Stimulated activated naive CD8-positive, alpha-beta T cell treated with anti-CD3 and anti-CD28 coated beads, Interleukin-15, Interleukin-2, amounts not matched to agents 100 U/mL and 50 U/mL, for 24 hours (primary cell): ENCODE measurements at places on chromosomes 16 and 17.

DNA sequence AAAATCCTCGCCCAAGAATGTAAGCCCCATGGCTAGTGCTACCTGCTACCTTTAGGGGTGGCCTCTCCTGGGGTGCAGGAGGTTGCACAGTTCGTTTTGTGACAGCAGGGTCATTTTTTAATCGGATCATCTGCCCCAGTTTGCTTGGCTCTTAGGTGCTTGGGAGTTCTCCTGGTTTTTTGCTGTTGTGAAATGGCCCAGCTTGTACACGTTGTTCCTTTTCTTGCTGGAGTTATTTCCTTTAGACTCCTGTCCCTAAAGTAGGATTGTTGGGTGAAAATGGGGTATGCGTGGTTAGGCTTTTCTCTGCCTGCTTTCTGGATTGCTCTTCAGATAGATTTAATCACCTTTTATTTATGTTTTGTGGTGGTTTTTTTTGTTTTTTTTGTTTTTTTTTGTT, 25.8 kb downstream of the ABCC1 start:
- DNase-seq, result no peak

GRCh38 chr17:49891271-49891670, 43.4 kb upstream of the TAC4 start:
- no peak for DNase-seq

DNA sequence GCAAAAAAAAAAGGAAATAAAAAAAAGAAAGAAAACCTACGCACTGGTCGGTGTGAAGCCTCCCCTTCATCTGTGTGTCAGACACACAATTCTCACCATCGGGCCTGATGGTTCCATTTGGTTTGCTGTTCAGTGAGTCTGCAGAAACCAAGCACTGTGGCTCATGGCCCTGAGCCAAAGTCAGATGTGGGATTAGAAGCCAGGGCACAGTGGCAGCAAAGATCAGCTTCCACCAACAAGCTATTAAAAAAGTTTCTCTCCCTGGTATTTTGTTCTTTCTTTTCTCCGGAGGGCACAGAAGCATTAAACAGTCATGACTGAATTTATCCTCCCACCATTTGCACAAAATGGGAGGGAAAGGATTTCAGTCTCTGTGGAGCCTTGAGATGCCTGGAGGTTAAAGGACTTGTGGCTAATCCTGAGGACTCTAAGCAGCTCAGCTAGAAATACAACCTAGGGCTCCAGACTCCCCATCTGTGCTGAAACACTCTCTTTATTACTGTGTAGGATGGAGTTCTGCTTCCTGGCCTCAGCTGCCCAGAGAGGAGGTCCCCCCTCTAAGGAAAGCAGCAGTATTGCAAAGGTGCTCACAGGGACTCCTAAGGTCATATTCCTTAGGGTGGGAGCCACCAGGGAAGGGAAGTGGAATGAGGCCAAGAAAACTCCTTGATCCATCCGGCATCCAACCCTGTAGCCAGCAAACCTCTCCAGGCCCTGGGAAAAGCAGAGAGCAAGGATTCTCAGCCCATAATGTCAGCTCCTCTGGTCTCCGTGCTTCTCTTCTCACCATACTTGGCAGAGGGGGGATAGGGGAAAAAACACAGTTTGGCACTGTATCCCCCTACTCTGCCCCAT, 28.2 kb downstream of the SLC39A11 start:
- no peak for DNase-seq

- DNase-seq, result no peak
These were observed 59.0 kb upstream of the WSCD1 start for GRCh38 chr17:6011206-6011605.
